ENCODE measurements at places on chromosomes 12 and 14. TPM values are rescaled to one million over a fixed set of nuclear protein-coding genes. Genes with fewer than 3 reads are reported as not detected.

Gene SOX5
- 0.17 TPM for polyA plus RNA-seq

Gene FGF6
- polyA plus RNA-seq, result not detected

Gene KRT78
- 0.07 TPM for polyA plus RNA-seq

Gene SYCP3
- polyA plus RNA-seq, result 0.07 TPM

Gene ADAMTS20
- not detected for polyA plus RNA-seq

Gene ESRRB
- polyA plus RNA-seq, result 2.5 TPM

- DNase-seq, result no peak
These were observed at the start of gene IL31 for GRCh38 chr12:122174155-122174845. IL31 (minus strand) TSS chr12:122174221; CDS start chr12:122174172, 49 bp downstream.

DNA sequence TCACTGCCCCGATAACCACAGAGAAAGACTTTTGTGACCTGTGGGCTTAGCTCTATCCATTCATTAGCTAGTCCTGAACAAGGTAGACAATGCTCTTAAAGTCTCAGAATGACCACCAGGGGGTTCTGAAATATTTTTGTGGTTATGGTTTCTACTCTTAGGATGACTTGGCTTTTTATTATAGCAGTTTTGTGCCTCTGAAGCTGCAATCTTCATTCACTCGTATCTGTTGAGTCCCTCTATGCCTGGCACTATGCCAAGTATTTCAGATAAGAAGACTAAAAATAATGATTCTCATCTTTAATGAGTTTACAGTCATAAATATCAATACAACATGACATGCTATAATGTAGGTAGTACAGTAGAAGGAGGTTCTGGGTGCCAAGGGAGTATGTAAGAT, 130.8 kb upstream of the TRHDE start:
- DNase-seq, result no peak

GRCh38 chr12:114697243-114697716, 13.3 kb upstream of the TBX3 start:
- no peak for DNase-seq

GRCh38 chr12:121514184-121514742, 66.6 kb downstream of the KDM2B start:
- DNase-seq, result no peak

DNA sequence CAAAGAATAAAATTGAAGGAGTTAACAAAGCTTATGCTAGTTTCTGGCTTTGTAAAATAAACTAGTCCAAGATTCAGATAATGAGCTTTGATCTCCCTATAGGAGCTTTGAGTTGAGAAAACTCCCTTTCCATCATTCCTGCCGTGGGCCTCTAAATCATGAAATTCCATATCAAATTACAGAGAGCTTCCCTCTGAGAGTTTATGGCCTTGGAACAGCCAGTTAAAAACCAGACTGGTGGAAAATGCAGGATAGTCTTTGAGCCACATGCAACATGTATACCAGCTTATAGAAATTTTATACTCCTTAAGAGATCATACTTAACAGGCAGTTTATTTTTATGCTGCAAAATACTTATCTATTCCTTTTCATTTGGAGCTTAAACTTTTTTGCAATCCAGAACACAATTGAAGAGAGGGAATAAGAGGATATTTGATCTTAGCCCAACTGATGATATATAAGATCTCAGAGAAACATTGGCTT, 175.8 kb upstream of the ATP2B1 start:
- DNase-seq, result no peak

- peak; percentile 71 for DNase-seq
These were observed at the start of gene VSIG10 for GRCh38 chr12:118103601-118104382. VSIG10 (minus strand) TSS chr12:118104011; CDS start chr12:118103671, 340 bp downstream.

DNA sequence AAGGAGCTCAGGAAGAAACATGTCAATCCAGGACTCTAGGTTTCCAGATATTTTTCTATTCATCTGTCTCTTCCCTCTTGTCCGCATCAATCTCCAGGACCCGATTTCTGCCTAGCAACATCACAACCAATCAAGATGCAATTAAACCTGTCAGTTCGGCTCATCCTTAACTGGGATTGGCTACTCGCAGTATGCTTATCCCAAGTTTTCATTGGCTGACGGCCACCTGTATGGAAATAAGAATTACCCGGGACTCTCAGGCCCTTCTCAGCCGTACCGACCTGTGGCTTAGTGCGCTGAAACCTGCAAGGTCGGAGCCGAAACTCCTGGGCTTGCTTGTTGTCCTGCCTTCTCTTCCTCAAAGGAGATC, 20.4 kb upstream of the ATP5MC2 start:
- no peak for DNase-seq

DNA sequence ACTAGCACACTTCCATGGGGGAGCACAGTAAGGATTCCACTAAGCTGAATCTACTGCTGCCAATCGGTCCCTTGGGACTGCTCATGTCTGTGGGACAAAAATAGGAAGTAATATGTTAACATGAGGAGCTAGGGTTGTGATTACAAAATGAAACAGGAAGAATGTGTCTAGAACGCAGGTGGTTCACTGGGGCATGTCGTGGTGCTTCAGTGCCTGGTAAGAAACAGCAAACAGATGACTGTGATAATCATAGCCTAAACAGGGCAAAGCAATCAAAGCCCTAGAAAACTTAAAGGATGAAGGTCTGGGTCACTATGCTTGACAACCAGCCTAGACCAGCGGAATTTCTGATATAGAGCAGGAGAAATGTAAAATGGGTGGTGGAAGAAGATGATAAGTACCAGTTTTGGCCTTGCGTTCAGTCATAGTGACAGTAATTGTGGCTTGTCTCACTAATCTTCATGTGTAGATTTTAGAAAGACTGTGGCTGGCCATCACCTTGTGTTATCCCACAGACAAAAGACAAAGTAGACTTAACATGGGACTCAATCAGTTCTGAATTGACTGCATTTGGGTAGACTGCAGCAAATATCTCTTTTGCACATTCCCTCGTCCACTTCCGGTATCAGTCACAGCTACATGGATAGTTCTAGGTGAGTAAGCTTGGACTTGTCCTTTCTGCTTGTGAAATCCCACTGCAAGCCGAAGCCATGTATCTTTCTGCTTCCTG, 51.4 kb downstream of the WASHC3 start:
- DNase-seq, result no peak

DNA sequence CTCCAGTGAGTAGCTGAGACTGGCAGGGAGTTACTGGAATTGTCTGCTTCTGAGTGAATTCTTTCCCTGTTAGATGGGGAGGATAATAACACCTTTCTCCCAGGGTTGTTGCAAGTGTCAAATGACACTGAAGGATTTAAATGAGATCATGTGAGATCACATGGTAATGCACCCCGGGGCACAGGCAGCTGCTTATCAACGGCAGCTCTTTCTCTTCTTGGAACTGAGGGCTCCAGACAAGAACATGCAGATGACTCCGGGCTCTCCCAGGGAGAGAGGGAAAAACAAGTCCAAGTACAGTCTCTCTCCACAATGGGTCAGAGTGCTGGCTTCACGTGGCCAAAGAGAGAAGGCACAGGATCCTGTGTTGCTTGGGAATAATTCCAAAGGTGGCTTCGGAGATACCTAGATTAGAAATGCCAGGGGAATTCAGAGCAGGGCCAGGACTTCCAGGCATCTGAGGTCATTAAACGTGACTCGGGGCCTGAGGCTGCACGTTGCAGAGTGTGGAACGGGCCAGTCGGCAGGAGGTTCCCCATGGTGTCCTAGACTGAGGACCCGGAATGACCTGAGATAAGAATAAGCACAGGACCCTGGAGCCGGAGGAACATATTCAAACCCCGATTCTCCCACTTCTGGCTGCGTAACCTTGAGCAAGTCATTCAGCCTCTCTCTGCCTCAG, 109.2 kb downstream of the PRMT8 start:
- DNase-seq, result no peak

DNA sequence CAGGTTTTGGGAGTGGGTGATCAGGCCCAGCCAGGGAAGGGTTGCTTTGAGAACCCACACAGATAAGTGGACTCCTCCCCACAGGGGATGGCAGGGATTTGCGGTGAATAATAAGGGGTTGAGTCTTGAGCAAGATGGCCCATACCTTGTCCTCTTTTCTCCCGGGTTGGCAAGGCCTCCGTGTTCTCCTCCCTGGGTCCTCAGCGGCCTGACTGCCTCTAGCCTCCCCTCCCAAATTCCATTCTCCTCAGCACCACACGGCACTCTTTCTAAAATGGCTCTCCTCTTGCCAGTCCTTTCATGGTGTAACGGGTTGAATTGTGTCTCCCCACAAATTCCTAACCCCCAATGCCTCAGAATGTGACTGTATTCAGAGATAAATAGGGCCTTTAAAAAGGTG, 70.0 kb downstream of the CHST11 start:
- DNase-seq, result no peak

GRCh38 chr12:75592638-75593335, 81.4 kb upstream of the KRR1 start:
- no peak for DNase-seq

- no peak for DNase-seq
These were observed 411.9 kb downstream of the TMEM121 start for GRCh38 chr14:105938055-105938863.

- no peak for DNase-seq
These were observed 477.5 kb upstream of the GARIN6 start for GRCh38 chr12:99170037-99170436.

- DNase-seq, result no peak
These were observed 191.1 kb downstream of the CALM1 start for GRCh38 chr14:90587918-90588317.
